Central memory CD4-positive, alpha-beta T cell (primary cell): ENCODE measurements at places on chromosomes 2 and 18.

GRCh38 chr2:235052514-235053354 is 100.9 kb downstream of the SH3BP4 start:
- no peak for DNase-seq

GRCh38 chr2:37713258-37713700 is 41.8 kb upstream of the CDC42EP3 start:
- DNase-seq, result no peak

DNA sequence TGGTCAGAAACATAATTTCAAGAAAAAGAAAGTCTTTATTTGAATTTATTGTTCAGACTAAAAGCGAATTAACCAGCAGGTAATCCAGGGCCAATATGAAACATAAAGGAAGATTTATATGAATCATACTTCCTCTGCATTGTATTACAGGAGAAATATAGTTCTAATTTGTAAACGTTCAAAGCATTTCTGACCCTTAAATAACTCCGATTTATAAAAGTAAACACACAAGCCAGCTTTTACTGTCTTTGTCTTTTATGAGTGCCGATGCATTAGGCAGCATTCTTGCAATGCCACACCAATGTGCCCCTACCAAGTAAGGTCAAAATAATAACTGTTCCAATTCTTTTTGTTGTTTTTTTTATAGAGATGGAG is 118.8 kb upstream of the RBBP8 start:
- no peak for DNase-seq

DNA sequence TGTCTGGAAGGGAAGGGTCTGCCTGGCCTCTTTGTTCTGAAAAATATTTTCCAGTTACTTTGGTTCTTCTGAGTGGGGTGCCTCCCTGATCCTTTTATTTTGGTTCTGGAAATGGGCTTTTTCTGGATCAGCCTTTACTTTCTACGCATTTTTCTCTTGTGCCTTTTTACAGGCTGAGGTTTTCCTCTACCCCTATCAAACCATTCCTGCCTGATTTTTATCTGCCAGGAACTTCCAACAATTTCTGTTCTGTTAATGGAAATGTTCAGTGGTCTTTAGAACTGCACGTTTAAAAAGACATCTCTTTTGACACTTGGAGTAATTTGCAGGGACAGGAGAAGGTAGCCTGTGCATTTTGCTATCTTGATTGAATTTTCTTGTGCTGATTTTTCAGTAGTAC is 113.8 kb downstream of the ARHGAP28 start:
- DNase-seq, result no peak

DNA sequence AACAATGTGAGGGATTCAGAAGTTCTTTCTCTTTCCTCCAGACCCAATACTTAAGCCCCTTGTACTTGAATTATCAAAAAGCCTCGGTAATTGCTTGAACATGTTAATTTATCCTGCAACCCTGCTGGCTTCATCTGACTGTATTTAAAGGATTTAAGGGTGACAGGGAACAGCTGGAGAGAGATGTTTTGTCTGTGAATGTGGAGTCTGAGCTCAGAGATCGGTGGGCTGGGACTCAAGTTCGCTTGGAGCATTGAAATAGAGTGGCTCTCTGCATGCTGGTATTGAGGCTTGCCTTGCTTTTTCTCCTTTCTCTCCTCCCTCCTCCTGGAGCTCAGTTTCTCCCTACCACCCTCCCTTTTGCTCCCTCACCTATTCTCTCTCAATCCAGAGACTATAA is 73.6 kb downstream of the BOD1L2 start:
- no peak for DNase-seq

DNA sequence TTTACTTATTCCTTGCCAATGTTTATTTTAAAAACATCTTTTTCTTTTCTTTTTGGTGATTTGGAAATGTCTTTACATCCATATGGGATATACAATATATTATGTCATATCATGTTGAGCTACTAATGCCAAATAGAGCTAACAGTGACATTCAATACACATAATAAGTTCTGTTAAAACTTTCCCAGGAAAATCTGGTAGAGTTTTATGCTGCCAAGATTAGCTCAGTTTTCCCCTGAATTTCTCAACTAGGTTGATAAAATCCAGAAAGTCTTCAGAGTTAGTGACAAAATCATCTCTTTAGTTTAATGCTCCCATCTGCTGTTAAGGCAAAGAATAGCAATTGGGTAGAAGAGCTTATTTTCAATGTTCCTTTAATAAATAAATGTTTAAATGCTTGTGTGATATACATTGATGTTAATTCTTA is 9.9 kb downstream of the COL3A1 start:
- no peak for DNase-seq

DNA sequence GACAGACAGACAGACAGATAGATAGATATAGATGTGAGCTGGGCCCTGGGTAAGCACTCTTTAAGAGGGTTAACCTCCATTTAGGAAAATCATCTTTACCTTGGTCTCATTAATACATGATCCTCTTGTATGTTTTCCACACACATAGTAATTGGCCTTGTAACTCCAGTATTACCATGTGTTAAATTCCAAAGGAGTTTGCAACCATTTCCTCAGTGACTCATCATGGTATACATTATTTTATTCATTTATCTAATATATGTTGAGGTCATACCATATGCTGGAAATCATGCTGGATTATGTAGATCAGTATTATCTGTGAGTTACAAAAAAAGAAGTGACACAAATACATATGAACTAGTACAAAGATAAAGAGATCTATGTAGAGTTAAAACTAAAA is 504.3 kb downstream of the DCC start:
- no peak for DNase-seq

DNA sequence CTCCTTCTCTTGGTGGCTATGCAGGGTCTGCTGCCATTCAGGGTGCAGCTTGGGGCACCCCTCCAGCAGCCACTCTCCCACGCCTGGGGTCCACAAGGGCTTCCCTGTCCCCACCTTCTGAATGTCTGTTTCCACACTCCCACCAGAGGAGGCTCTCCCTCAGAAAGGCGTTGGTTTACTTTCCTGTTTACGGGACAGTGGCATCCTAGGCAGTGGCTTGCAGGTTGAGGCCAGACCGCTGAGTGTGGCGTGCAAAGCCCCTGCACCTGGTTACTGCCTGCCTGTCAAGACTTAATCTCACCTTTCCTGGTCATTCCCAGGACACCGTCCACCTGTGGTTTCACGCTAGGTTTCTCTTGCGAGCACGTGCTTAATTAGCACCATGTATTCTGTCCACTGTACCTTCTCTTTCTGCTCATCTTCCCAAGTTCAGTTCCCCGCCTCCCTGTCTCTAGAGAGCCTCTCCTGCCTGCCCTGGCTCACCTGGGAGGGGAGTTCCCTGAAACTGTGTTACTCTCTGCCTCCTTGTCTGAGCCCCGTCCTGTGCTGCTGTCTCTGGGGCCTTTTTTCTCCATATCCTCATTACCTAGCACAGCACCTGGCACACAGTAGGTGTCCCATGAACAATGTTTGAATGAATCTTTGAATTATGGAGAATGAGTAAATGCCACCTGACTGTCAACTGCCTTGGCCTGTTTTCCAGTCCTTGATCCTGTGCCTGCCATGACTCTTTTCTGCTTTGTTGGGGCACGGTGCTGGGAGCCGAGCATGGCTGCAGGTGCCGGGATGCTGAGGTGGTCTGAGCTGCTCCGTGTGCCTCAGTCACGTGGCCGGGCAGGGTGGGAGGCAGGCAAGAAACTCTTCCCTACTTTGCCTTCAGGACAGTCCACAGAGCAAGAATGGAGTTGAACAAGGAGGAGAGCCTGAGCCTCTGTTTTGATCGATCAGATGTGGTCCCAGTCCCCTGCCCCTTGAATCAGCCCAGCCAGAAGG is 56.4 kb downstream of the ARHGEF4 start:
- DNase-seq, result no peak

DNA sequence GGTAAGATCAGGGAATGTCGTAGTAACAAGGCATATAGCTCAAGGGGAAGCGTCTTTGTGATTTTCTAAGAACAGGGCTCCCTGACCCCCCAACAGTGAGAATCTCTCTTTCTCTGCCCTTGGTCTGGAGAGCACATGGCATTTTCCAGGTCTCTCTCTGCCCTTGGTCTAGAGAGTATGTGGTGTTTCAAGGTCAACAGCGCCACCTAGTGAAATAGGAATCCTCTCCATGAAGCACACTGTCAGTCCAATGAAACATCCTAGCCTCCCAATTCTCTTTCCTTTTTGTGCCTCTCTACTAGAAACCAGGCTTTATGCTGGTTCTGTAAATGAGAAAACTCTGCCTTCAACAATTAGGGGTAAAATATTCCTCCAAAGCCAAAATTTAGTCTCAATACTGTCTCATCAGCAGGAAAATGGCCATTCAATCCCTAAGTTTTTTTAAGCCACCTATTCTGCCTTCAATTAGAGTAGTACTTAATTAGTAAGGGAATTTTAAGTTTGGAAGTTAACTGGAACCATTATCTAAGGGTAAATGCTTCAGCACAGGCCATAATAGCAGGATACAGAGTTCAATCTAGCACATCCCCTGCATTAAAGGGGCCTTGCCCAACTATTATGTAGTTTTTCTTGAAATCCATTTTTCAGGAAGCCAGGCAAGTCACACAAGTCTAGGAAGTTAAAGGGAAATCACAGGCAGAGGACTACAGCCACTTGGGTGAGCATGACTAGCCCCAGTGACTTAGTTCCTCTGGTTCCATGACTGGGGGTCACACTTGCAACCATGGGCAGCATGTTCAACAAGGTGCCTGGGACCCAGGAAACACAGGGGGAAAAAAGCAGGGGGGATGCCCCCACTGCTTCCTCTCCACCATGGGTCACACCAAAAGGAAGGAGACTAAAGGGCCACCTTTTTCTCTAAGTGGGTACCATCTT is 12.4 kb downstream of the DYM start:
- peak; percentile 45 for DNase-seq

- DNase-seq, result no peak
These were observed 310.2 kb upstream of the FIGN start for GRCh38 chr2:164046040-164046439.

DNA sequence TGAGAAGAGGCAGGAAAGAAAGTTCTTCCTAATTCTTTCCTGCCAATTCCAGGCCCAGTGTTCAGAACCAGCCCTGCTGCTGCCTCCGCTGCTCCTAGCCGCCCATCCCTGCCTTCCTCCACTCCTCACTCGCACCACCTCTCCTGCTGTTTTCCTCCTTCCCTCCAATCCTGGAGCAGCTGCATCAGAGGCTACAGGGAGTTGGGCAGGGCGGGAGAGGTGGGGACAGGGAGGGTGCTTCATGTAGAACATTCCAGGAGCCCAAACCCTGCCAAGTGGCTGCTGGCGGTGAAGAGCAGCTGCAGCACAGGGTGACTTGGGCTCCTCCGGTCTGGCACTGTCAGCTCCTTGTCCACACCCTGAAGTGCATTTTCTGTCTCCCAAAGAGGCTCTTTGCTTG is 176.3 kb downstream of the TNS1 start:
- no peak for DNase-seq
